ENCODE measurements at places on chromosomes 4 and X. TPM values are rescaled to one million over a fixed set of nuclear protein-coding genes. Genes with fewer than 3 reads are reported as not detected.

DNA sequence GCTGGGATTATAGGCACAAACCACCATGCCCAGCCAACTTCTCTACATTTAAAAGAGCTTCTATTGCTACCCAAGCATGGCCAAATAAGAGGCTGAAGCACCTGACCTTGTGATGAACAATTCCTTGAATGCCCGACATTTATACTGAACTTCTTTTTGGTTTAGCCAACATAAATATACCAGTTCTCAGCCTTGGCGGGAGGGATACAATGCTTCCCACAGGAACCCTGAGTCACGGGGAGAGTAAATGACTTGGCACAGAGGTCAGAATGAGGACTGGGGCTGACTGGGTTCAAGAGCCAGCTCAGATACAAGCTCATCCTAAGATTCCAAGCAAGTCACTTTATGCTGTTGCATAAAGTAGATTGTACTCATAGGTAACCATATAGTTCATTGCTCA lies 6.1 kb downstream of the HOPX start:
- no peak for DNase-seq

DNA sequence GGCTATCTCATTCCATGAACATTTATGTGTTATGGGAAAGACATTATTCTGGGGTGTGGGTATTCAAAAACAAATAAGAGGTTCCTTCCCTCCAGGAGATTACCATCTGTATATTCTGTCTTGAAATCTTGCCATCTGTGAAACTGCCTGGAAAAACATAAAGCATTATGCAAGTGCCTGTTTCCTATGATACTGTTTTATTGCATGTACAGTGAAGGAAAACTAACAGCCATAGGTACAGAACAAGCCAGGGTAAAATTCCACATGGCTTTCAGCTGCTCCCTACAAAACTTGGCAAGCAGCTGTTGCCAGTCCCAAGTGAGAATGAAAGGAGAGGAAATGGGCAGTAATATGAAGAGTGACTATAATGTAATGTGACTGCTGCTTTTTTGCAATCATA lies 136.0 kb downstream of the GUCY2F start:
- DNase-seq: no peak

DNA sequence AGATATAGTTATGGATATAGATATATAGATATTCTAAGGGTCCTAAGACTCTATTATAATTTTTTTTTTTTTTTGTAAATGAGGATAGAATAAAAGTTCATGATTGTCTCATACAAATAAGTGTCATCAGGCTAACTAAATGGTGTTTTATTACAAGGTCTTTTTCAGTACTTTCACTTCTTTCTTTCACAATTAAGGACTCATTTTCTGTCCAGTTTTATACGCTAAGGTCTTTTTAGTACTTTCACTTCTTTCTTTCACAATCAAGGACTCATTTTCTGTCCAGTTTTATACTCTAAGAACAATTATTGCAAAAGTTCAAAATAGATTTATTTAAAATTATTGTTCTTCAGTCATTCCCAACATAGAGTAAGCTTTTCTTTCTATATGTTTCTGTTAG lies 32.7 kb downstream of the RUFY3 start:
- DNase-seq: no peak

DNA sequence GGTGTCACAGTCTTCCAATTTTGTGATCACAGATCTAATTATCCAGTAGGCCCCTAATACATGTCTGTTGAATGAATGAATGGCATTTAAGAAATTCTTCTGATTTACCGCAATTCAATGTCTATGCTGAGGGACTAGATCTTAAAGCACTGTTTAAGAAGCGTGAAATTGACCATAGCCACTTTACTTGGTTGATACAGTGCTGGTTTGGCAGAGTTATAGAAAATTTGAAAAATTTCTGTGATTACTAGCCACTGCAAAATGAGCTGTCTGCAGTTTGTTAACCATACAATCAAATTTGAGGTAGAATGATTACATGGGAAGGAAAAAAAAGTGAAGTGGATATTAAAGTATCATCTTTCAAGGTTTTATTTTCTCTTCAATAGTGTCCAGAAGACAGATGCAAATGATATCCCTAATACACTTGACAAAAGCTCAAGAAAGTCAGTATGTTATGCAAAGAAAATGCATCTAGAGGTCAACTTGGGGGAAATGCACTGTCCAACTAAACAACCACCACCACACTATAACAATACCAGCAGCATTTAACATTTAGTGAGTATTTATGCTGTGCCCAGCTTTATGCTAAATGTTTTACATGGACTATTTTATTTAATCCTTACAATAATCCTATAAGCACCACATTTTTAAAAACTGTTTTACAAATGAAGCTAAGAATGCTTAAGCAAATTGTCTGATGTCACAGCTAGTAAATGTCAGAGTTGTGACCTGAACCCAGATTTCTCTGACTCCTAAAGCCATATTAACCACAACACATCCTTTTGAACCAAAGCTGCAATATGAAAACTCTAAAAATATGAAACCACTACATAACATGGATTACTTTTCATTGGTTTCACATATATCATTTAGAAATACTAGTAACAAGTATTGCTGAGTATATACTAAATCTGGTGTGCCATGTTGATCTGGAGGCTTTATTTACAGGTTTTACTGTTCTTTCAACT lies 217.9 kb upstream of the MAB21L2 start:
- no peak for DNase-seq

DNA sequence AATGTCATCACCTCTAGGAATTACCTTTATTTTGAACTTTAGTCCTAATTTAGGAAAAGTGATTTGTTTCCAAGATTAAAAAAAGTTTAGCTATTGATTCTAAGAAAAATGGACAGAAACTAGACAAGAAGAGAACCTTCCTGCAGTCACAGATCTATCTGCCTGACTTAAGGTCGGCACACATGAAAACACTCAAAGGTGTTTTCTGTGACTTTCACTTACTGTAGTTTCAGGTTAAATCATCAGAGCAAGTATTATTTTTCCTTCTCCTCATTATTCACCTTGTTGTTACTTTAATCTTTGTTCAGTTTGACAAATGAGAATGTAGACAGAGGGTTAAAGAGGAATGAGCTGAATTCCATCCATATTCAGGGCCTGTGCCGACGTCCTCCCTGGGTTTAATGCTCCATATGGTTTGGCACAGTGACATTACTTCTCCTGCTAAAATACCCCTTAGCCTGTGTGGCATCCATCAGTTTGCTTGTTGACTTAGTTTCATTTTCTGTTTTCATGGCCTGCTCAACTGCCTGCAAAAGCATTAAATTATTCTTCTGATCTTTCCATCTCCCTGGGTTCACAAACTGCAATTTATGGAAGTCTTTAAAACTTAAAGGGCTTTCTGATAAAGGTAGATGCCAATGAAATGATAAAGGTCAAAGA lies 352.7 kb downstream of the NKX6-1 start:
- no peak for DNase-seq

- peak; percentile 61 for DNase-seq
These were observed 39.2 kb downstream of the COPS4 start for GRCh38 chr4:83074086-83074704.

- DNase-seq: no peak
These were observed 99.5 kb upstream of the BLTP1 start for GRCh38 chr4:122052677-122053076.

DNA sequence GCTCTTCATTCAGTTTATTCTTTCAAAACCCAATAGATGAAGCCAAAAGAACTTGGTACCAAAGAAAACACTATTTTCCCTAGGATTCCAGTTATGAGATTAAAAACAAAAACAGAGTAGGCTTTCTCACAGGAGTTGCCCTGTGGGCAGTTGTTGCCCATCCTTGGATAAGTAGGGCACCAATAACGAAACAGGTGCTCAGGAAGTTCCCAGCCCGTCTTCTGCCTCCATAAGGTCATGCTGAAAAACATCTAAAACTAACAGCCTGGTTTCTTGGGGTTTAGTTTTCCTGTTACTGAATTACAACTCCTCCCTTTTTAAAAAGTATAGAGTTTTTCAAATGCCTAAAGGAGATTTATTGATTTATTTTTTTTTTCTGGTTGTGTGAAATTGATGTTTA lies 14.7 kb downstream of the TSPAN5 start:
- no peak for DNase-seq

GRCh38 chr4:120352739-120353138 lies 286.1 kb upstream of the MAD2L1 start:
- no peak for DNase-seq

DNA sequence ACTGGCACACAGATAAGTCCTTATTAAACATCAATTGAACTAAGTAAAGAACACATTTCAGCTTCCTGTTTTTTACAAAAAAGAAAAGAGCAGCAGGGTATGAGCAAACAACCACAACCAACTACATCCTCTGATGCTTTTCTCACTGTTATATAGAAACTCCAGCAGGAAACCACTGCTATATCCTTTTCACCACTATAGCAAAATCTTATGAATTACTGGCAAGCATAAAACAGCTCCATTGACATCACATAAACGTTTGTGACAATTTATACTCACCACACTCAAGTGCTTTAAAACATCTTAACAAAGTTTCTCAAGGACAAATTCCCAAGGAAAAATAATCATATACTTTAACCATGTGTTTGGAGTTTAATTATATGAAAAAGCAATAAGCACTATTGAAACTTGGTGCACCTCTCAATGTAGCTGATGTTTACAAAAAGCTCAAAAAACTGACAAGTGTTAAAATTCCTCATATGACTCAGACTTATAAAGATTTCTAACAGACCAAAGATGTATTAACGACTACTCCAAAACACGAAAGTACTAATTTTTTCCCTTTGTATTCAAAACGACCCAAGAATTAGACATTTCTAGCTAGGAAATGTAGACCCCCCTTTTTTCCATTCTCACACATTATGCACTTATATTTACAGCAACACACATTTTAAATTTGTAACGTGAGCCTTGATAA lies 12.9 kb downstream of the GPRIN3 start:
- no peak for DNase-seq

DNA sequence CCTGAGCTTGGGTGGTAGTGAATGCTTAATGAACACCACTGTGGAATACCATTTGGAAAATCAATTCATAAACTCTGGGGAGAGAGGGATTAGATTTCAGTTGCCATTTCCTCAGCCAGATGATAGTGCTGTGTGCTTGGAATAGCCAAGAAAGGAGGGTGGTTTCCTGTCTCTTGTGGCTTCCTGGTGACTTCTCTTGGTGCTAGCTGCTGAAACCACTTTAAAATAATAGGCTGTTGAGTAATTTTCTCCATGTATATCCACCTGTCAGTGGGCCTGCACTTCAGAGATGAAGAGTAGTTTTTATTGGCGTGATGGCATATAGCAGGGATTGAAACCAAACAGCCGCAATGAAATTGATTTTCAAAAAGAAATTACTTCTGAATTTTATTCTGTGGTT lies 11.8 kb downstream of the EDA start:
- no peak for DNase-seq

DNA sequence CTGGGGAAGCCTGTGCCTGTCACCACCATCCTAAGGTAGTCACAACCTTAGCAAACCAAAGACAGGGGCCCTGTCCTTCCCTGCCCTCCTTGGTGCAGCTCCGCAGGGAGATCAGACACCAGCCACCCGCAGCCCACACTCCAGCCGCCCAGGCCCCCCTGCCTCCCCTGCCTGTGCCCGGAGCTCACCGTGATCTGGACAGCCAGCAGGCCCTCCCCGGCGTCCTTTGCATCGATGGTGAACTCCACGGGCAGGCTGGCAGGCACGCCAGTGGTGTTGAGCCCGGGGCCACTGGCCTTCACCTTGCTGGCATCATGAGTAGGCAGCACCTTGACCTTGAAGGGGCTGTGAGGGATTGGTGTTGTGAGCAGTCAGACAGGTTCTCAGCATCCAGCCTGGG lies 16.4 kb downstream of the FLNA start:
- DNase-seq: no peak

- DNase-seq: no peak
These were observed 70.6 kb upstream of the PAGE3 start for GRCh38 chrX:55335296-55335695.

DNA sequence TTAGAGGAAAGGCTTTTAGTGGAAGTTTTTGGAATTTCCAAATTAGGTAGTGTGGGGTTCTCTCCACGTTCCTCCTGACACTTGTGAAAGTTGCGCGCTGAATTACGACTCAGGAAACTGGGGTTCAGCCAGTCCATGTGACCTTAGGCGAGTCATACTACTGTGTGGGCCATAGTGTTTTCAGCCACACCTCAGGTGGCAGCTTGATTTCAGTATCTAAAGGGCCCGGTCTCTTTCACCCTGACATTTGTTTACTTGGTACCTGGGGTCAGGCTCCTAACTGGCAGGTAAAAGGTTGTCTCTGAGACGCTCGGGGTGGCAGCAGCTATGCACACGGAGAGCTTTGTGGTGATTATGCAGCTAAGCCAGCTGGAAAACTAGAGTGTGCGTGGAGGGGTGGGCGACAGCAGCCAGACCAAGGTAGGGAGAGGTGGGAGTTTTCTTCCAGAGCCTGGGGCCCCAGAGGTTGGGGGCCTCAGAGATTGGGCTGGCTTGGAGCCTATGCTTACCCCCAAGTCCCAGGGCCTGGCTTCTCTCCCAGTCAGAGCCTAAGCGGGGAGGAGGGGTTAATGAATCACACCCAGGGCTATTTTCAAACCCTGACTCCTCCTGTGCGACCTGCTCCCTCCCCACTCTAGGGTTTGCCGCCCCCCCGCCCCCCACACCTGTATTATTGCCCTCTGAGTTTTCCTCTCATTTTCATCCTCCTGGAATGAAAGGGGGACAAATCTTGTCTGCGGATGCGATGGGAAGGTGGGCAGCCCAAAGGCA lies 47.2 kb downstream of the STARD8 start:
- no peak for DNase-seq

- DNase-seq: no peak
These were observed 63.4 kb downstream of the GRXCR1 start for GRCh38 chr4:42955746-42956505.

- peak; percentile 14 for DNase-seq
These were observed 48.5 kb downstream of the SNCA start for GRCh38 chr4:89788206-89789072.

- no peak for DNase-seq
These were observed 4.5 kb downstream of the GPM6A start for GRCh38 chr4:175807547-175807946.

DNA sequence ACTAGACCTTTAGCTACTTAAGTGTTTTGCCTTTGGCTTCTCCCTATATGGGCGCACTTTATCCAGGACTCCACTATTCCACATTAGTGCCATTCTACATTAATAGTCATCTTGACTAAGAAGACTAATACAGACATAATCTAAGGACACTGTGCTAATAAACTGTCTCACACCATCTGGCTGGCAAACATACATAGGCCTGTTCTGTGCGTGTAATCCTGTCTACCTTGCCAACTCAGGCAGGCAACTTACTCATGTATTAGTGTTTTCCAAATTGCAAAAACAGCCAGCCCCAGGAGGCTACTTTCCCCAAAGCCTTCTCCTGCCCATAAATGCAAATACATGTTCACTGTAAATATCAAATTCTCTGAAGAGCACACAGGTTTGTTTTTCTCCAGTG lies 587.3 kb downstream of the TMA16 start:
- DNase-seq: no peak

GRCh38 chr4:27442146-27442545 lies 581.5 kb downstream of the STIM2 start:
- no peak for DNase-seq

- no peak for DNase-seq
These were observed 25.7 kb downstream of the GAB3 start for GRCh38 chrX:154724993-154725756.

IL3RA gene
- total RNA-seq: not detected

LEF1 gene
- total RNA-seq: 0.67 TPM

PDCL2 gene
- total RNA-seq: not detected

SRPK3 gene
- 0.33 TPM for total RNA-seq

ZNF674 gene
- total RNA-seq: 6.0 TPM

CETN2 gene
- total RNA-seq: 27.5 TPM

TMEM33 gene
- total RNA-seq: 101 TPM

TNIP3 gene
- not detected for total RNA-seq

FDCSP gene
- total RNA-seq: not detected

HNRNPD gene
- 251 TPM for total RNA-seq

BRS3 gene
- total RNA-seq: not detected
